ENCODE measurements at places on chromosomes 13 and 19.

DNA sequence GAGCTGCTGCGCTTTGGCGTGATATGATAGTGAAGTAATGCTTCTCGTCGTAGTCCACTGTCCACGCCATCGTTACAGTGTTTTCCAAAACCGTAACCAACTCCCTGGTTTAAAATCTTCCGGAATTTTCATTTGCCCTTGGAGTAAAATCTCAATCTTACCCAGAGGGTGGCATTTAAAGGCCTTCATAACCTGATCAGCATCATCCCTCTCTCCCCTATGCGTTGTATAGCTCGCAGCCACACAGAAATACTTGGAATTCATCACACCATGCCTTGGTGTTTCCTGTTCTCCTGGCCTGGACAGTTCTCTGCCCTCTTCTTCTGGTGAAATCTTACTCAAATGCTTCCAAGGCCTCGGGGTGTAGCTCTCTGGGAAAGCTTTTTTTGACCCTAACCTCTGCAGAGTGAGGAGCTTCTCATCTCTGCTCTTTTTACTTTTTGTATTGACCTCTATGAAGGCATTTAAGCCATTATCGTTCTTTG lies 839 bp downstream of the MPHOSPH8 start:
- peak; percentile 43 for DNase-seq

GRCh38 chr13:23984546-23984945 lies 87.2 kb upstream of the C1QTNF9B start:
- no peak for DNase-seq

- DNase-seq = no peak
Measured at GRCh38 chr13:30362869-30363268, 55.5 kb upstream of the KATNAL1 start.

GRCh38 chr13:36713887-36714286 lies 40.1 kb downstream of the SERTM1 start:
- no peak for DNase-seq

GRCh38 chr13:80454245-80454644 lies 113.3 kb upstream of the SPRY2 start:
- DNase-seq = peak; percentile 30

DNA sequence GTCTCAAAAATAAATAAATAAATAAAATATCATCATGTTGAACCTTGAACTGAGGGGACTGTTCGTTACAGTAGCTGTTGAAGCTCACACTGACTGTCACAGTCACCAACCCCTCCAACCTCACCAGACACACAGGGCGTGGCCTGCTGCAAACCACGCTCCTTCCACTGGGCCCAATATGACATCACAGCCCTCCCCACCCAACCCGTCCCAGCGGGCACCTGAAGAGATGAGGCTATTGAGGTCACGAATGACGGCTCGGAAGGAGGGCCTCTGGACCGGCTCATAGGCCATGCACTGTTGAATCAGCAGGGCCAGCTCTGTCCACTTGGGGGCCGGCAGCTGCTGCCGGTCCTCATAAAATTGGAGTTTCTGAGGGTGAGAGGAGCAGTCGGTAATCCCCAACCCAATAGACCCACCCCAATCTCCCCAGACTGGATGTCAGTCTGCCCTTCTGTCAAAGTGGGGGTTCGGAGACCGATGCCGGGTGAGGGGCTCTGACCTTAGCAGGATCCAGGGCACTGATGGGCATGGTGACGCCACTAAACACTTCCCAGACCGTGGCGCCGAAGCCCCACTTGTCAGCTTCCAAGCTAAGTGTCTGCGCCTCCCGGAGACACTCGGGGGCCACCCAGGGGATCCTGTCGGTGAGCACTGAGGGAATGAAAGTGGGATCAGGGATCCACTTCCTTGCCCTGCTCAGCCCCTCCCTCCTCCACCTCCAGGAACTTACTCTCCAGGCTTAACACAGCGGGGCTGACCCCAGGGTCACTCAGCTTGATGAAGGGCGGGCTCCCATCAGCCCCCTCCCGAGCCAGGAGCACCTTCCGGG lies 13.2 kb downstream of the JAK3 start:
- DNase-seq = no peak

DNA sequence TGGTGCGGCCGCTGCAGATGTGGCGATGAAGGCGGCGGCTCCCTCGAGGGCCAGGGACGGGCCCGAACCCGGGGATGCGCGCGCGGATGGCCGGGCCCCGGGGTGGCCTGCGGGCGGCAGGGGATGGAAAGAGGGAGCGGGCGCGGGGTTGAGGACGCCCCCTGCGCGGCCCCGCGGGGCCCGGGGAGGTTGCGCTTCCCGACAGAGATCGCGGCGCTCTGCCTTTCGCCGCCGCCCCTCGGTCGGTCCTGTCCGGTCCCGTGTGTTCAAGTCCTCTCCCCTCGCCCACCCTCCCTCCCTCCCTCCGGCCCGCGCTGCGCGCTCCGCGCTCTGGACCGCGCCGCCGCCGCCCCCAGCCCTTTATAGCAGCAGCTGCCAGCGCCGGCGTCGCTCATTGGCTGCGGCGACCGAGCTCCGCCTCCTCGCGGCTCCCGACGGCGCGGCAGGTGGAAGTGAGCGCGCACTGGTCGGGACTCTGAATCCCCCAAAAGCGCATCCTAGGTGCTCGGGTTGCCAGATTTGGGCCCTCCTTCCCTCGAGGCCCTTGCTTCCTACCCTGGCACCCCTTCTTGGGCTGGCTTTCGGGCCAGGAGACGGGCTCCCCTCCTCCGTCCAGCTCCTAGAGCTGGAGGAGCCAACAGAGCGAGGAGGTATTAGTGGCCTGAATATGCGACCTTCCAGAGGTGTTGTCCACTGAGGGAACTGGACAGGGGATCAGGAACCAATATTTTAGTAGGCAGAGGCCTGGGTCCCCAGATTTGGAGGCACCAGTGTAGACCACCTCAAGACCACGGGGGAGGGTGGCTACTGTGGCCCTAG lies at the start of gene ELAVL3:
TSS of gene ELAVL3 (minus strand) at position 332 of the 819 bp plus-strand sequence. CDS start 438 bp downstream, outside the sequence.
- no peak for DNase-seq

GRCh38 chr19:33905937-33906577 lies 109.4 kb downstream of the KCTD15 start:
- DNase-seq = peak; percentile 25

- no peak for DNase-seq
Measured at GRCh38 chr13:98293103-98293502, 116.0 kb upstream of the RNF113B start.

DNA sequence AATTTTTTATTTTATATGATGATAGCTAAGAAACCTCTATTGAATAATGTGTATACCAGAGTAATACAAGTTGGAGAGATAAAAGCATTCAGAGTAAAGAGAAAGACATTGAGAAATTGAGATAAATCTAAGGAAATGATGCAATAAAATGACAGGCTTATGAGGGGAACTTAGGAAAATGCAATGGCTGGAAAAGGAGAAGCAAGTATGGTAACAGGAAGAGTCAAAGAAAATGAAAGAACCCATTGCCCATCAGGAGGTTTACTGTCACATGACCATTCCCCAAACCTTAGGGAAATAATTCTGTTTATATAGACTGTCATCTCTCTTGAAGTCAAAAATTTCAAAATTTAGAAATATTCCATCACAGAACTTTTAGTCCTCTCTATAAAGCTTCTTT lies 808.0 kb upstream of the PRR20A start:
- DNase-seq = no peak

GRCh38 chr19:21047716-21048115 lies 27.3 kb downstream of the ZNF430 start:
- no peak for DNase-seq

- DNase-seq = peak; percentile 45
Measured at GRCh38 chr13:27406178-27406939, 18.1 kb upstream of the GTF3A start.

DNA sequence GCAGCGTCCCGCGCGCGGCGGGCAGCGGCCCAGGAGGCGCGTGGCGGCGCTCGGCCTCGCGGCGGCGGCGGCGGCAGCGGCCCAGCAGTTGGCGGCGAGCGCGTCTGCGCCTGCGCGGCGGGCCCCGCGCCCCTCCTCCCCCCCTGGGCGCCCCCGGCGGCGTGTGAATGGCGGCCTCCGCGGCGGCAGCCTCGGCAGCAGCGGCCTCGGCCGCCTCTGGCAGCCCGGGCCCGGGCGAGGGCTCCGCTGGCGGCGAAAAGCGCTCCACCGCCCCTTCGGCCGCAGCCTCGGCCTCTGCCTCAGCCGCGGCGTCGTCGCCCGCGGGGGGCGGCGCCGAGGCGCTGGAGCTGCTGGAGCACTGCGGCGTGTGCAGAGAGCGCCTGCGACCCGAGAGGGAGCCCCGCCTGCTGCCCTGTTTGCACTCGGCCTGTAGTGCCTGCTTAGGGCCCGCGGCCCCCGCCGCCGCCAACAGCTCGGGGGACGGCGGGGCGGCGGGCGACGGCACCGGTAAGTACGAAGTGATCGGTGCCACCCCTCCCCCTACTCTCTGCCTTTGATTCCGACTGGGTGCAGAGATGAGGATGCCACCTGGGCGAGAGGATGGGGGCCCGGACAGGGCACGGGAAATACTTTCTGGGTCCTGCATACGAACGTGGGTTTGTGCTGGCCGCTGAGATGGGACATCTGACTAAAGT lies 874 bp downstream of the TRIM28 start:
- peak; percentile 35 for DNase-seq
